LHCN-M2 (cell line): ENCODE measurements at places on chromosomes 6 and 20. TPM values are rescaled to one million over a fixed set of nuclear protein-coding genes. Genes with fewer than 3 reads are reported as not detected.

GRCh38 chr20:47774131-47774777 lies 11.0 kb downstream of the SULF2 start:
- no peak for DNase-seq

DNA sequence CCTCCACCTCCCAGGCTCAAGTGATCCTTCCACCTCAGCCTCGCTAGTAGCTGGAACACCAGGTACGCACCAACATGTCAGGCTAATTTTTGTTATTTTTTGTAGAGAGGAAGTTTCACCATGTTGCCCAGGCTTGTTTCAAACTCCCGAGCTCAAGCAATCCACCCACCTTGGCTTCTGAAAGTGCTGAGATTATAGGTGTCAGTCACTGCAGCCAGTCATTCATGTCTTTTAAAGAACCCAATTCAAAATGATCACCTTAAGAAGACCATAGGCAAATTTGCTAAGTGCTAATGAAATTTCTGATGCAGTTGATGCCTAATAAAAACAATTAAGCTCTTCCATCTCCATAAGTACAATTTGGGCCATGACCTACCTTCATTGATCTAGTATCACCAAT lies 2.6 kb upstream of the VNN2 start:
- DNase-seq, result no peak

- DNase-seq, result peak; percentile 61
Observed at GRCh38 chr20:50278684-50279531, 88.3 kb downstream of the CEBPB start.

GRCh38 chr6:113774127-113774825 lies 82.9 kb upstream of the MARCKS start:
- peak; percentile 63 for DNase-seq

DNA sequence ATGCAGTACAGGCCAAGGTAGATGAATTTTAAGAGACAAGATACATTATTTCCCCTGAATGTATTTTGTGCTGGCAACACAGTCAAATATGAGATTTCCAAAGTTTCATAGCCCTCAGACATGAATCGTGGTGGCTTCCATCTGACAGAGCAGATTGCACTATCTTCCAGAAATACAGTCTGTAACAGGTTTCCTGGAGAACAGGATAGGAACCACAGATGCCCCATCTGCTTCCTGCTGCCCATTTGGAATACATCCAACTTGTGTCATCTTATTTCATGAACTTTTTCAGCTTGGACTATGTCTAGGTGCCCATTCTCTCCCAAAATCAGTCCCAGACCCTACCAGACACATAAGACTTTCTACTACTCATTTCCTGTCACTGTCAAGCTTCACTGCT lies 426.0 kb downstream of the KIF16B start:
- no peak for DNase-seq

GRCh38 chr6:115896538-115897129 lies 164.1 kb downstream of the FRK start:
- peak; percentile 62 for DNase-seq

GRCh38 chr6:109381061-109381746 lies 1.1 kb downstream of the CD164 start:
- DNase-seq, result no peak

DNA sequence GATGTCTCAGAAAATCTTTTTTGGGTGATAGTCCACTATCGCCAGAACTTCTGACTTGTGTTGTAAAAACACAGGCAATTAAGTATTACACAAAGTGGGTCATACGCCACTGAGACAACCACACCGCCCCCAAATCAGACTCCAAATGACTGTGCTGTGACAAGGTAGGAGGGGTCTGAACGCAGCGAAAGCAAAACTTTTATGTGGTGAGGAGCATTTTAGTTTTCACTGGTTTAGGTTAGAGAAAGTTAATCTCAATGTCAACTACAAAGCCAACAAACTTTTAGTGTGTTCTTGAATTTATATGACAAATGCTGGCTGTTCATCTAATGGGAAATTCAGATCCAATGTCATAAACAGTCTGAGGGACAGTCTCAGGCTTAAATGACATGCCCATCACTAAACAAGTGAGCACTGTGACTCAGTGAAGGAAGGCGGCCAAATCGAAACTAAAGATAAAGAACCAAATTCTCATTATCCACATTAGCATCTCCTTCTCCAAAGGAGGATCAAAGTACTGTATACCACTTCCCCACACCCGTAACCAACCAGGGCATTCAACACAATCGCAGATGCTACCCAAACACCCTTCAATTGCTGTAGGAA lies 186.7 kb downstream of the GJA10 start:
- DNase-seq, result no peak

- no peak for DNase-seq
Observed at GRCh38 chr6:3340358-3340802, 81.6 kb downstream of the PSMG4 start.

DNA sequence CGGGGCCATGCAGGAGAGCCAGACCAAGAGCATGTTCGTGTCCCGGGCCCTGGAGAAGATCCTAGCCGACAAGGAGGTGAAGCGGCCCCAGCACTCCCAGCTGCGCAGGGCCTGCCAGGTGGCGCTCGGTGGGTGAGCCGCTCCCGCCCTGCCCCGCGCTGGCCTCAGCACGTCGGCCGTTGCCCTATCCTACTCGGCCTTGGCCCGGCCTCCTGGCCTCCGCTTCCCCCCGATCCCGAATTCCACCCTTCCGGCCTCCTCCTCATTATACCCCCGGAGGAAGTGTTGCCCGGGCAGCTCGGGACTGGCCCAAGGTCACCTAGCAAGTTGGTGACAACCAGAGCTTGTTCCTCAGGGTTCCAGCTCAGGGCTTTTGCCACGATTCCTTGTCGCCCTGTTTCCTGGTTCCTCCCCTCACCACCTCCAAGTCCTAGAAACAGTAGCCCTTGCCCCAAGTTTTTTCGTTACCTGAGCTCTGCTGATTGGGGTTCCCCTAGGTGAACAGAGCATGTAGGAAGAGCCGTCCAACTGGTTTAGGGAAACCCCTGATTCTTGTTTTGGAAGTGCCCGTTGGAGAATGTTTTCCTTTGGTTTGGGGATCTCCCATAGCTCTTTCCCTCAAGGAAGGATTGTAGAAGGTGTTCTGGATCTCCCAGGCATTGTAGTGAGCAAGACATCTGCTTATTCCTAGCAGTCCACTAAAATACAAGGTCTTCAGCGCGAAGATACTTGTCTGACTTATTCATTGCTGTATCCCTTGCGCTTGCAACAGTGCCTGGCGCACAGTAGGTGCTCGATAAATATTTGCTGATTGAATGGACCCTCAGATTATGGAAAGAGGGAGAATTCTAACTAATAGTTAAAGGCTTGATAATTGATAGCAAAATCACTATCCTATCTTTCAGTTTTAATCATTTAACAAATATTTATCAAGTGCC lies 641 bp downstream of the ARFGEF2 start:
- peak; percentile 56 for DNase-seq

- no peak for DNase-seq
Observed at GRCh38 chr20:58711266-58712051, 18.9 kb downstream of the NPEPL1 start.

GRCh38 chr20:36461600-36462439 lies 79.5 kb upstream of the MYL9 start:
- peak; percentile 32 for DNase-seq

FAM229B gene
- total RNA-seq, result 7.8 and 9.7 TPM in 2 replicates

SLC24A3 gene
- 0.06 TPM in 2 replicates for total RNA-seq

- peak; percentile 61 for DNase-seq
Observed at GRCh38 chr6:148867862-148868261, 121.0 kb downstream of the UST start.

DNA sequence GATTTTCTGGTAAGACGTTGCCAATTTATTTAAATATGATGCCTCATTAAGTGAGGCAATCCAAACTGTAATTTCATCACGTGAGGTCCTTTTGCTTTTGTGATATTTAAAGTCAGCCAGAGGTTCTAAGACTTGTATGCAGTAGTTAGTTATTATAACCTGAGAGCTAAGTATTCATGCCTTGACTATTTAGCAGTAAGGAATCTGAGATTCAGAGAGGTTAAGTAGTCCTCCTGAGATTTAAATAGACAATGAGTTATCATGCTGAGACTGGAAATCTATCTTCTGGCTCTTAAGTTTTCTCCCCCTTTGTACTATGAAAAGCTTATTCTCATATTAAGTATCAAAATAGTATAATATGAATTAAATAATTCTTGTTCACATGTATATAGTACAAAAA lies 158.0 kb downstream of the UTRN start:
- DNase-seq, result no peak

GRCh38 chr20:37285664-37286374 lies 3.6 kb upstream of the MANBAL start:
- DNase-seq, result no peak

GRCh38 chr6:148677594-148678476 lies 69.0 kb upstream of the UST start:
- DNase-seq, result no peak

DNA sequence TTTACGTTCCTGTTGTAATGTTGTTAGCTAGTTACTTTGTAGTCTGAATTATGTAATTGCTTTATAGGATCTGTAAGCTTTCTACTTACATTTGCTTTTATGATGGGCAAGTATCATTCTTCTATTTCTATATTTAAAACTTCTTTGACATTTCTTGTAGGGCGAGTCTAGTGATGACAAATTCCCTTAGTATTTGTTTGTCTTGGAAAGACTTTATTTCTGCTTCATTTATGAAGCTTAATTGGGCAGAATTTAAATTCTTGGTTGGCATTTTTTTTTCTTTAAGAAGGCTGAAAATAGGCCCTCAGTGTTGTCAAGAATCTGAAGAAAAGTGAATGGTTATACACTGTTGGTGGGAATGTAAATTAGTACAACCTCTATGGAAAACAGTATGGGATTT lies 506.3 kb downstream of the TENT5A start:
- DNase-seq, result no peak
